ENCODE measurements at places on chromosomes 1 and 21.

- DNase-seq, result no peak
Observed at GRCh38 chr1:117150316-117150715, 28.8 kb upstream of the TRIM45 start.

DNA sequence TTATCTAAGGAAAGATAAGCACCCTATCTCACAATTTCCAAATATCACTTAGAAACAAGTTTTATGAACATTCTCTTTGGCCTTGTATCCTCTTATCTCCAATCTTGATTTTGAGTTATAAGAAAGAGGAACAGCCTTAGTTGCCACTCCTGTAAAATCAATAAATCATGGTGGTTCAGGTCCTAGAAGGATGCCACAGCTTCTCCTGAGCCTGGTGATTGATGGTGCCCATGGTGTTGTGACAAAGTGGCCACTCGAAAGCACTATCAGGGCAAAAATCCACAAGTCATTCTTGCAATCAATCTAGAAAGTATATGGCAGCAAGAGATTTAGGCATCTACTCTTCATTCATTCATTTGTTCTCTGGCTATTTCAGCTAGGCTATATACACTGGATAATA is 27.8 kb downstream of the GBP6 start:
- no peak for DNase-seq

GRCh38 chr1:202112859-202113689 is 9.6 kb upstream of the GPR37L1 start:
- DNase-seq, result no peak

- no peak for DNase-seq
Observed at GRCh38 chr1:32894019-32894600, 7.1 kb downstream of the TMEM54 start.

GRCh38 chr1:87951852-87952251 is 623.2 kb downstream of the LMO4 start:
- no peak for DNase-seq

- no peak for DNase-seq
Observed at GRCh38 chr21:46128106-46128932, 27.1 kb downstream of the FTCD start.

GRCh38 chr21:36255663-36256062 is 64.3 kb upstream of the MORC3 start:
- DNase-seq, result no peak

- DNase-seq, result no peak
Observed at GRCh38 chr1:37809942-37810341, 1.9 kb upstream of the YRDC start.

DNA sequence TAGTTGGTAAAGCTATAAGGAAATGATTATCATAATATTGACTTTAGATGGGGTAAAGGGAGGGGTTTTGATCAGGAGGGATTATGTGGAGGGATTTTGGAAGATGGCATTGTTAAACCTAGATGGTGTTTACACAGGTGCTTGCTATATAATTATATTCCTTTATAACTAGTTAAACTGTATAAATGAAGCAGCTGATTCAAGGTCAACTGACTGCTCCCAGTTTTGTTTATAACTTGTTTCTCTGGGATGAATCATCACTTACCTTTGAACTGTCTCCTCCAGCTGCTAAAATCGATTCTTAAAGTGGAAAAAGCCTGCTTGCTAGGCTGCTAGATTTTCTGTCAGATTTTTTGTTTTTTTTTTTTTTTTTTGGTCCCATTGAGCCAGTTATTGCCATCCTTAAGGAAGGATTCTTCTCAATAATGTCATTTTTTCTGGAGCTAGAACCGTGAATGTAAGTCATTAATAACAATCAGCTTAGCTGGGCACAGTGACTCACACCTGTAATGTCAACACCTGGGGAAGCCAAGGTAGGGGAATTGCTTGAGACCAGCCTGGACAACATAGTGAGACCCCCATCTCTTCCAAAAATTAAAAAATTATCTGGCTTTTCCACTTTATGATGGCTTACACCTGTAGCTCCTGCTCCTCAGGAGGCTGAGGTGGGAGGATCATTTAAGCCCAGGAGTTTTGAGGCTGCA is 153.2 kb downstream of the PIK3R3 start:
- no peak for DNase-seq

- DNase-seq, result no peak
Observed at GRCh38 chr1:53086491-53087070, 24.6 kb downstream of the PODN start.

DNA sequence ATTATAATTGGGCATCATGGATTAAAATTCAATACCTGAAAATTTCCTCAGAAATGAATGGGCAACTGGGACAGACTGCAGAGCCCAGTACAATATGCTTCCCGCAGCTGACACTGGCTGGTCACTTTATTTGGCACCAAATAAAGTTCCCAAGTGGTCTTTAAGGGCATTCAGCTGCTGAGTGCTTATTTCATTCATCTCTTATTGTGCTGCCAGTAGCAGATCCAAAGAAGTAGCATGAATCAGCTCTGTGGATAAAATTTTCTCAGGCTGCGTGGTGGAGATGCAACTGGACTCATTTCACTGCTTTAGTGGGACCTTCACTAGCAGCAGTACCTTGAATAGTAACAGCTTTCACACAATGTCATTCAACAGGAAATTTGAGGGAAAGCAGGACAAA is 226.3 kb upstream of the ADGRL2 start:
- no peak for DNase-seq

DNA sequence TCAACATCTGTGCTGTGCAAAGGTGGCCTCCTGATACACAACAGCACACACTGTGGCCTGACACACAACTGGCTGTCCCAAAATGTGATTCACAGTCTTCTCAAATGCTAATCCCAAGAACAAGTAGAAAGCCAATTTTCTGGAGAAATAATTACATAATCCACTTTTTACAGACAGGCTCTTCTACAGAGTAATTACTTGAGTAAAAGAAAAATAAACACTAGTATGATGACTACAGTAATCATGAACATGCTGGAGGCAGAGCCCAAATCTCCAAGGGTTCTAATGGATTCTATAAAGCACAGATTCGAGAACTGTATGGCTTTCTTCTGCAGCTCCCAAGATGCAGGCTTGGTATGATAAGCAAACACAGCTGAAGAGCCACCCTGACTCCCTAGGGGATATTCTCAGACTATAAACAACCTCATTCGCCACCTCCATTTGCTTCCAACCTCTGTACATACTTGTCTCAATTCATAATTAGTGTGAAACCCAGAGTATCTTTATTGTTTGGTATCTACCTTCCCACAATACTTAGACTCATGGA is 81.9 kb downstream of the SIPA1L2 start:
- no peak for DNase-seq

DNA sequence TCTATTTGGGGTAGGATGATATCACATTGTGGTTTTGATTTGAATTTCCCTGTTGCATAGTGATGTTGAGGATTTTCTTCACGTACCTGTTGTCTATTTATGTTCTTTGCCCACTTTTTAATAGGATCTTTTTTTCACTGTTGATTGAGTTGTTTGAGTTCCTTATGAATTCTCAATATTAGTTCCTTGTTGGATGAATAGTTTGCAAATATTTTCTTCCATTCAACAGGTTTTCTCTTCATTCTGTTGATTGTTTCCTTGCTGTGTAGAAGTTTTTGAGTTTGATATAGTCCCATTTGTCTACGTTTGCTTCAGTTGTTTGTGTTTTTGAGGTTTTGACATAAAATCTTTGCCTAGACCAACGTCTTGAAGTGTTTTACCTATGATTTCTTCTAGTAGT is 369.5 kb upstream of the CAMK1G start:
- DNase-seq, result no peak

DNA sequence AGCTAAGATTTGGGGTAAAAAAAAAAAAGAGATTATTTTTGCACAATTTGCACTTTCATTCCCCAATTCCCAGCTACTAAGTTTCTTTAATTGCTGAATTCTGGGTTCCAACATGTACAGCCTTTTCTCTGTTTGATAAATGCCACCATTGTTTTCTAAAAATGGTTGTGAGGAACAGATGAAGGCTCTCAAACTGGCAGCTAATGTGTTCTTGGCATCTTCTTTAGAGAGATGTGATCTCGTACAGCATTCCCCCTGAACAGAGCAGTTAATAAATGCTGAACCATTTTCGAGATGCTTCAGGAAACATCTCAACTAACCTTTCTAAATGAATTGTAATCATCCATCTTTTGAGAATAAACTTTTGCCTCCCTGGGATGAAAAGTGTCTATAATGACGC is 107.9 kb upstream of the DYNLT5 start:
- DNase-seq, result no peak

Data from left renal pelvis (tissue), 4 donors.